ENCODE measurements at places on chromosomes 6 and 20. TPM values are rescaled to one million over a fixed set of nuclear protein-coding genes. Genes with fewer than 3 reads are reported as not detected.

SAMD5 gene
- 4.1 TPM for total RNA-seq

ACTR5 gene
- 11.6 TPM for total RNA-seq

DEF6 gene
- total RNA-seq, result 8.9 TPM

PNRC1 gene
- total RNA-seq, result 340 TPM

POM121L2 gene
- total RNA-seq, result not detected

HLA-DRB1 gene
- 136 TPM for total RNA-seq

HTR1E gene
- total RNA-seq, result 2.1 TPM

LY6G6F gene
- total RNA-seq, result not detected

SIM1 gene
- not detected for total RNA-seq

GTSF1L gene
- not detected for total RNA-seq

IMPG1 gene
- total RNA-seq, result not detected

POPDC3 gene
- 0.35 TPM for total RNA-seq

CD93 gene
- total RNA-seq, result 94.2 TPM

ELOVL2 gene
- total RNA-seq, result not detected

FRK gene
- 2.3 TPM for total RNA-seq

DLGAP4 gene
- total RNA-seq, result 116 TPM

NOX3 gene
- not detected for total RNA-seq

TFAP2A gene
- total RNA-seq, result 0.21 TPM

SLC22A3 gene
- total RNA-seq, result 16.1 TPM

DYNLT2 gene
- 3.0 TPM for total RNA-seq

PNLDC1 gene
- total RNA-seq, result not detected

C6orf52 gene
- not detected for total RNA-seq

PROKR2 gene
- total RNA-seq, result not detected

HAO1 gene
- not detected for total RNA-seq

GFRA4 gene
- total RNA-seq, result not detected

ADGRG6 gene
- total RNA-seq, result 3.6 TPM

IL17A gene
- total RNA-seq, result not detected

ENPP4 gene
- 9.1 TPM for total RNA-seq

MDFI gene
- total RNA-seq, result 14.4 TPM

PAQR8 gene
- 13.2 TPM for total RNA-seq

CCR6 gene
- total RNA-seq, result not detected

C20orf204 gene
- total RNA-seq, result 0.26 TPM

BHLHE23 gene
- total RNA-seq, result not detected

SPATS1 gene
- 0.62 TPM for total RNA-seq

GSTA1 gene
- total RNA-seq, result not detected

EZR gene
- total RNA-seq, result 94.0 TPM

KCNK17 gene
- total RNA-seq, result 1.3 TPM

TUBB2B gene
- 80.7 TPM for total RNA-seq

BACH2 gene
- 4.7 TPM for total RNA-seq

MROH8 gene
- total RNA-seq, result 7.5 TPM

All from uterus (tissue), 4 donors.